ENCODE measurements at places on chromosomes 11 and 22. TPM values are rescaled to one million over a fixed set of nuclear protein-coding genes. Genes with fewer than 3 reads are reported as not detected.
A peak's percentile ranks its signal among the peaks of the same experiment; 100 is the strongest.

DNA sequence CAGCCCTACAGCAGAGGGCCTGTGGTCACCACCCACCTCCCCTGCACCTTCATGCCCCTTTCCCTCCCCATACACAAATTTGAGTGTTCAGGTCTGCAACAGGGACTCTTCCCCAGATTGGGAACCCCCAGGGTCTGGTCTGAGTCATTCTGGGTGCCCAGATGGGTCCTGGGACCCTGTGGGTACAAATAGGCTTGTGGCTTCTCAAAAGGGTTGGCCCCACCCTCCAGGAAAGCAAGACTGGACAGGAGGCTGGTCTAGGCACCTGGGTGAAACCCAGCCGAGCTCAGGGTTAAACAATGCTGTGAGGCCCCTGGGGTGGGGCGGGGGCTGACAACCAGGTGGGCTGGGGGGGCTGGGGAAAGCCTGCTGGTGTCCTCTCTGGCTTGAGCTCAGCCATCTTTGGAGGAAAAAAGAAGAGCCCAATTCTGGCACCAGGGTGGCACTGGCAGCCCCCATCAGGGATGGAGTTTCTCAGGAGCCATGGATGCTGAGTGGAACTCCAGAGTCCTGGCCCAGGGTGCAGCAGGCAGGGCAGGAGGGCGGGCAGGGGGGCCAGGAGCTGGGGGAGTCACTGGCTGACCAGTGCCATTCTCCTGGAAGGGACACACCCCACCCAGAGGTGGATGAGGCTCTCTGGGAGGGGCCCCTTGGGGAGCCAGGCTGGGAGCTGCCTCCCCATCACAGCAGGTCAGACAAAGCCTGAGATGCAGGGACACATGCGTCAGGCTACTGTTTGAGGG lies 1.1 kb downstream of the SEPTIN5 start:
- DNase-seq, result no peak

DNA sequence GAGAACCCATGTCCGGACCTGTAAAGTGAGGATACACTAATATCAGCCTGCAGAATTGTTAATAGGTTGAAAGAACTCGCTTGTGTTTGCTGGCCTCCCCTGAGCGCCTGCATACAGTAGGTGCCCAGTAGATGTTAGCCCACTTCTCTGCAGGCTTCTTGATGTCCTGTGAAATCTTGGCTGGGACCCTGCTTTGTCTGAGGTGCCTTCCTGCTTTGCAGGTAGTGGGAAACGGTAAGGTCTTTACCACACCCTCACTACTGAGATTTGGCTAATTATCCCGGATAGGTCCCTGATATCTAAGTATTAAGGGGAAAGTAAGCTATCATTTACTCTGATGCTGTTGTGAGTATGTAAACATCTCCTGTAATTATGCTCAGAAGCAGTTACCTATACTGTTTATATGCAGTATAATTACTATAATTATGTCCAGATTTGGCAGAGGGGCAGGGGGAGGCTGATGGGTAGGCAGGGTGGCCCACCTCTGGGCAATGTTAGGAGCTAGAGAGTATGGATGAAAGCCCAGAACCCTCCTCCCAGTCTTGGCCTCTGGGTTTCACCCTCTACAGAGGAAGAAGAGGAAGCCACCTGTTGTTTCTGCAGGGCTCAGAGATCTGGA lies 1.2 kb upstream of the ARRB1 start:
- no peak for DNase-seq

DNA sequence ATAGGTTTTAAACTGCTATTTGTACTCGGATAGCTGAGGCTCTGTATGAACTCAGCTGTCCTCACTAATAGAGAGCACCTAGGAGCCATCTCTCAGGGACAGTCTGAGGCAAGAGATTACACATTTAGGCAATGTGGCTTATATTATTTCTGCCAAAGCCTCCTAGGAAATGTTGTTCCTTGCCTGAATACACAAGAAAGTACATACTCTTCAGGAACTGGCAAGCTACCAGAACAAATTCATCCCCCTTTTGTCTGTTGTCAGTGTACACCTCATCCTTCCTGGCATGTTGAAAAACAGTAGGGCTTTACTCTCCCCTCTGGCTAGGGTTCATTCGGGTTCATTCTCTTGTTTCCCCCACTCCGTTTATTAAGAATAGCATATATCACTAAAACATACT lies 615.9 kb upstream of the FAT3 start:
- DNase-seq, result no peak

GRCh38 chr11:36540998-36541397 lies 26.8 kb upstream of the RAG1 start:
- peak; percentile 26 for DNase-seq

DNA sequence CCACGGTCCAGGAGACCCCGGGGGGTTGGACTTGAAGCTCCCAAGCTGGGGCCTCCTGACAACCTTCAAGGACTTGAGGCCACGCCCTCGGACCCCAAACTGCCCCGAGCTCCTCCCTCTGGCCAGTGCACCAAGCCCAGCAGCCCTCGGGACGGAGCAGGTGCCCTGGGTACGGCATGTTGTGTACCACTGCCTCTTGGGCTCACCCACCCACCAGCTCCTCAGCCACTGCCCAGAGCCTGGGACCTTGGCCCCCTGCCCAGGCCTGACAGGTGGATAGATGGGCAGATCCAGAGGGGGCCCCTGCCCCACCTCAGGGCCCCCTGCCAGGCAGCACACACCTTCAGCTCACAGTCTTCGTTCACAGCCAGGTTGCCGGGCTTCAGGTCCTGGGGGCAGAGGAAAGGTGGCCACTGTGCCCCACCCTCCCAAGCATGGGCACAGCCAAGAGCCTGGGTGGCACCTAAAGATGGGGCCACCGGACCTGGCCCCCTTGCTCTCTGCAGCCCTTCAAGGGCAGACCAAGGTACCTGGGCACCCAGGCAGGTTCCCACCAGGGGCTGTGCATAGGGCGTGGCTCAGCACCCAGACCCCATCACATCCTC lies 5.1 kb downstream of the MAPK12 start:
- DNase-seq, result no peak

DNA sequence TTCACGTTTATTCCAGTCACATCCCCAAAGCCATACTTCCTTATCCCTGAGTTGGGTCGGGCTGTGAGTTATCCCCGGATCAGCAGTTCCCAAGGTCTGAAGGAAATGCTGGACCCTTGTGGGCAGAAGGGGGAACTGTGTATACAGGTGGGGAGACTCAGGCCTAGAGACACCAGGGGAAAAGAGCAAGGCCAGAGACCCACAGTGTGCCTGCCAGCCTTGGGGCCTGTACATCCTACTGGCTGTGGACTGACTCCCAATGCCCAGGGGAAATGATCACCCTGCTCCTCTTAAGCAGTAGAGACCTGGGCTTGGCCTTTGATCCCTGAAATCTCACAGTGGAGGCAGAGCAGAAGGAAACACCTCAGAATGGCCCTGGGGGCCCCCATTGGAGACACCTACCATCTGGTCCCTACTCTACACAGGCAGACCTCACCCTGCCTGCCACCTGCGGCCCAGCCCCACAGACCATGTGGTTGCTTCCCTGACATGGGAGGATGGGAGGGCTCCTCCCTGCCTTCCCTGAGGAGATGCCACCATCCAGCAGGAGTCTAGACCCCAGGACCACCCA lies 1.3 kb downstream of the SELENOM start:
- DNase-seq, result no peak

DNA sequence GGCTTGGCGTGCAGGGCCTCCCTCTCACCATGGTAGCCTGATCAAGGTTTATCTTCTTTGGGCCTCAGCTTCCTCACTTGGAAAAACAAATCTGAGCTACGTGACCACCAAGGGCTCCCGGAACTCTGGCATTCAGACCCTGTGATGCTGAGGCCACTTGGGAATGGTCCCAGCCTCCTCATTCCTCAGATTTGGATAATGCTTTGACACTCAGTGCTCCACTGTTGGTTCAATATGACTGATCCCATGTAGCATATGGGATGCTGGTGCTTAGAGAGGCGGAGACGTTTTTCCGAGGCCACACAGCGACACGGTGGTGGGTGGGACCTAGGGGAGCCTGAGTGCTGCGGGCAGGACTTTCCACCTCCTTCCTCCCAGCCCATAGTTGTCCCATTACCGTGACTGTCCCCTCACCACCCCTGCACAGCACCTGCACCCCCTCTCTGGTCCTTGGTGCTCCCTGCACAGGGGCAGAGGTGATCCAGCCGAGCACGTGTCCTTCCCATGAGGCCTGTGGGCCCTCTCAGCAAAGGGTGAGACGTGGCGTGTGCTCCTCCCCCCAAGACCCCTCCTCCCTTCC lies 23.1 kb downstream of the MB start:
- no peak for DNase-seq

- peak; percentile 18 for DNase-seq
Measured at GRCh38 chr11:96045622-96046456, 121.9 kb upstream of the MTMR2 start.

DNA sequence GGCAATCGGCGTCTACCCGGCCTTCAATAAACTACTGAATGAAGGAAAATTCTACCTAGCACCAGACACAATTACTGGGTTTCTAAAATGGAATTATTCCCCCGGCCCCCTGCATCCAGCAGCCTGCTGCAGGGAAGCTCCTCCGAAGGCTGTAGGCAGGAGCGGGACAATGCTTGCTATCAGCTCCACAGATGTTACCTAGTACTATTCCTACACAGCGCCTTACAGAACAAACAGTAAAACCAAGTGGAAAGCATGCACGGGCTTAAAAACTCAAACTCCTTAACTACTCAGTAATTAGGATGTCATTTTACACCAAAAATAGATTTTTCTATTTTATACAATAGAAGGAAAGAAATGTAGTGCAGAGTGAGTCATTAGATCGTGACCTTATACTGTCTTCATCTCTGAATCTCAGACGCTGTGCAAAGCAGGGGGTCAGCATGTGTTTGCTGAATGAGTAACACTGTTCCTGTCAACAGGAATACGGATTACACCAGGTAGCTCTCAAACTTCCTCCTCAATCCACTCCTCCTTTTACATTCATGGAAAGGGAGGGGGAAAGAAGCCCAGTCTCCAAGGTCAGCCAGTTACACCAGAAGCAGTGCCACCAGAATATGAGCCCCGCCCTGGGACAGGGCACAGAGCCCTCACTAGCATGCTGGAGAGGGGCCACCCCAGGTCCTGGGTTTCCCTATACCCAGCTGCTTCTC lies 74.9 kb downstream of the PACSIN2 start:
- peak; percentile 89 for DNase-seq

GRCh38 chr11:96097844-96098421 lies 174.0 kb upstream of the MTMR2 start:
- no peak for DNase-seq

DNA sequence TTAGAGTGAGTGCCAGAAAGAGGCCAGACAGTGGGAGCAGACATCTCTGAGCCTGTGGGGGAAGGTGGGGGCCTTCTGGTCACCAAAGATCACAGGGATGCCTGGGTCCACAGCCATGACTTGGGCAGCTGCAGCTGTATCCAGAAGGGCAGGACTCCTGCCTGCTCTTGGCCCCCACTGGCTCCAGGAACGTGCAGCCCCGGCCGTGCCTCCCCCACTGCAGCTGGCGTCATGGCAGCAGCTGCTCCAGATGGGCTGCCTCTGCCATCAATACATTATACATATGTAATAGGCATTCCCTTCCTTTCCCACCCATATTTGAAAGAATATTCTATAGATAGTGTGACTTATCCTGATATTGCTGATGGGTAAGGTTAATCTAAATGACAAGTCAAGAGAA lies 195.5 kb upstream of the SNX19 start:
- DNase-seq, result no peak

DNA sequence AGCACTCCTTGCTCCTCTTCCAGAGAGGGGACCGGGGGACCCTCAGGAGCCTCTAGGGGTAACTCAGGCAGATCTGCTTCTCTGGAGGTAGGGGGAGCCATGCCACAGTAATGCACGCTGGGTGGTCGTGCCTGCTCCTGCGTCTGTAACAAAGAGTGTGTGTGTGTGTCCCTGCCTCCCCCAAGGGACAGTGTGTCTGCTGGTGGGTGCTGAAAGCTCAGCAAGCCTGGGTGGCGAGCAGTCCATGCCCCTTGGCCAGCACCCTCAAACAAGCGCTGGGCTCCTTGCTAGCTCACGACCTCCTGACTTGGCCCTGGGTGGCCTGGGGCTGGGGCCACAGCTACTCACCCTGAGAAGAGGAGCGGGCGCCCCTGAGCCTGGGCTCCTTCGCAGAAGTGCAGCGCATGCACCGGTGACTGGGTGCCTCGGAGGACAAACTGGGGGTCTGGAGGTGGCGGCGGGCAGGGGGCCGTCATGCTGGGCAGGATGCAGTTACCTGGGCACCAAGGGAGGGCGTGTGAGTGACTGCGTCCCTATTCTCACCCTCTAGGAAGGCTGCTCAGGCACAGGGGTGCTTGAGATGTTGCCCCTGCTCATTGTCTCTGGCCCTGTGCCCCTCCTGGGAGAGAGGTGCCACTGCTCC lies 33.7 kb downstream of the GNB1L start:
- DNase-seq, result peak; percentile 9

DNA sequence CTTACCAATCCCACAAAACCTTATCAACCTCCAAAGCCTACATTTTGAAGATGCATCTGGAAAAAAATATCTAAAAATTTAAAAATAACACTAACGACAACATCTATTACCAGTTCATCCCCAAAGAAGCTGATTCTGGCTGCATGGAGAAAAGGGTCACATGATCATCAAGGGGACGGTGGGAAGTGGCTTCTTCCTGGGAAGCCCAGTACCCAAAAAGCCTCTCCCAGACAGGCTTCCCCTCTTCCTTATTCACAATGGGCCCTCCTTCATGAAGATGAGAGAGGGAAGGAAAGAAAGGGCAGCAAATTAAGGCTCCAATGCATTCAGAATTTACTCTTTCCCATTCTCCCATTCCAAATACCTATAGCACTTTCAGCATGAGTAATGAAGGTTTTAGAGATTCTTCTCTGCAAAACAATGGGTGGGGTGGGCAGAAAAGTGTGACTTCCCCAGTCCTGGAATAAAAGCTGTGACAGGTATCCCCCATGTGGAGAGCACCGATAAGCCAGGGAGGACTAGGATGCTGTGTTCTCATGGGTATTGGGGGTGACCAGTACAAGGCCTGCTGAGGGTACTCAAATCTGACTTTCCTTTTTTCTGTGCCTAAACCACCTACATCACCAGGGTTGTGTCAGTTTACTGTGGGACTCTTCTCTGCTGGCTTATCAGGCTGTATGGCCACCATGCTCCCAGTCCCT lies 88.2 kb downstream of the SIK3 start:
- no peak for DNase-seq

DNA sequence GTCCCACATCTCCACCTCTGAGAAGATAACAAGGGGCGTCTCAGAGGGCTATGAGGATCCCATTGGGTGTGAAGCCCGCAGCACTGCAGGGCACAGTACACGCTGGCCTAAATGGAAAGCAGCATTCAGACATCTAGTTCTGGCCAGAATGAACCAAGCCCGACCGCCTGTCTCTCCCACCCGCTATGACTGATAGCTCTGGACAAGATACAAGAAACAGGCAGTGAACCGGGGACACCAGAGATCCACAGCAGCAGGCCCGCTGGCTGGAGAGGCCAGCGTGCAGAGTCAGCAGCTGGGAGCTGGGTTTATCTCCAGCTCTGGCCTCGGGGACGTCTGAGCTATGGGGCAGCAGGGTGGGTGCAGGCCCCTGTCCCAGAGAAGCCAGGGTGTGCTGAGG lies 9.6 kb downstream of the CERK start:
- DNase-seq, result no peak

CAVIN3 gene
- 16.3 TPM for total RNA-seq

GP1BB gene
- 5.4 TPM for total RNA-seq

ME3 gene
- 37.6 TPM for total RNA-seq

EWSR1 gene
- total RNA-seq, result 160 TPM

CHRM1 gene
- total RNA-seq, result 0.09 TPM

RASD2 gene
- 4.4 TPM for total RNA-seq

FOLH1 gene
- total RNA-seq, result 42.6 TPM

FAM118B gene
- total RNA-seq, result 19.3 TPM

FADS3 gene
- total RNA-seq, result 22.6 TPM

RCOR2 gene
- 2.7 TPM for total RNA-seq

MS4A12 gene
- total RNA-seq, result not detected

SLC6A5 gene
- total RNA-seq, result not detected

VSIG10L2 gene
- not detected for total RNA-seq
